ENCODE measurements at places on chromosomes 5 and 9.

GRCh38 chr5:164610374-164610773, 1105.0 kb downstream of the MAT2B start:
- DNase-seq = no peak

DNA sequence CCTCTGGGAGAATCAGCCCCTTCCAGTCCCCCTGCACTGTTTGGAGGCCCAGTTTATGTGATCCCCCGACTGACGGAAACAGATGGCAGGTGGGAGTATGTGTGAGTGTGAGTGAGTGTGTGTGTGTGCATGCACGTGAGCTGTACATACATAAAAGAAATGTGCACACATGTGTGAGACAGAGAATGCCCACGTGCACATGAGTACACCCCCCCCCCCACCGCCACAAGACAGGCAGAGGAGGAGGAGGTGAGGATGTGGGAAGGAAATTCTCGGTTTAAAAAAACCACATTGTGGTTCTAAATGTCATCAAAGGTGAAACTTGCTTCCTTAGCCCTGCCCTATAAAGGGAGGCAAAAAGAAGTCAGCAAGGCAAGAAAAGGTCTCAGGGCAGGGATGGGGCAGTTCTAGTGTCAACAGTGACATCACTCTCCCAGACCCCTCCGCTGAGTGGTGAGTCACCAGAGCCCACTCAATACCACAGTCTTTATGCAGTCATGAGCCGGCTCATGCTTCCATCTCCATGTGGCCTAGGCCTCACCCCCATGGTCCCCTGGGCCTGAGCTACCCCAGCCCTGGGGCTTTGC, 79.2 kb upstream of the HSPA9 start:
- DNase-seq = peak; percentile 93

DNA sequence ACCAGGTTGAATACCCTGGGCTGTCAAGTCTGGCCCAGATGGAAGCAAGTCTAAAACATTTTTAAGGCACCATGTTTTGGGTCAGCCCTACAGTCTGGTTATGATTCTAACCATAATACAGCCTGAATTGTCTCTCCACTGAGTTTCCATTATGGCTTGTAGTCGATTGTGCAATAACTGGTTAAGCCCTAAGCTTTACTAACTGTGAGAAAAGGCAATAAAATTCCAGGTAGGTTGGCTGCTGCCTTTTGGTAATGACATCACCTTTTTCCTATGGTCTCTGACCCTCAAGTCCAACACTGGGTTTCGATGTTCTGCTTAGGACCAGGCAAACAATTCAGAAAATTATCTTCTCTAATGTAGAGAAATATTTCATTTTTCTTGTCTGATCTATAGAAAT, 243.3 kb downstream of the ACTL7B start:
- no peak for DNase-seq

DNA sequence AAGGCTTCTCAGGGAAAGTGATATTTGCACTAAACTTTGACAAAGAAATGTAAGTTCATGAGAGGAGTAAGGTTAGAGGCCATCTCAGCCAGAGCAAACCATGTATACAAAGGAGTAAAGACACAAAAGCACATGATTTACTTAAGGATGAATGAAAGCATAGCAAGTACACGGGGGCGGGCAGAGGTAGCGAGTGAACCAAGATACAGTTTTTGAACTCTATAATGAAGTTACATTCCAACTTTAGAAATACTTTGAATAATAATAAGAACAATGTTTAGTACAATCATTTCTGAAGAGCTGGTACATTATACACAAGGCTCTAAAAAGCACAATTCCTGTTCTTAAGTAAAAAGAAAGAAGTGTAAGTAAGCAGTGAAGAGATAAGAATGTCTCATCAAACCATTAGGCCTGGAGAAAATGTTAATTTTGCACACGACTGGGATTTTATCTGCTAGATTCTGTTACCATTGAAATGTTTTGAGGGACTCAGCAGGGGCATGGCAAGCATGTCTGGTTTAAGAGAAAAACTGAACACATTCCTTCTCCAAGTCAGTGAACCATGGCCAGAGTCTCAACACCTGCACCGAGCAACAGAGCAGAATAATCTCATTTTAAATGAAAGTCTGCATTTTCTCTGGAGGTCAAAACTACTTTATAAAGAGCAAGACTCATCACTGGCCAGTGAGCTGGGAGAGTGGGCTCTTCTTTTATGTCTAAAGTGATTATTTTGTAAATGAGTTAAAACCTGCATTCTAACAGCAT, 147.6 kb upstream of the TRPM3 start:
- no peak for DNase-seq

GRCh38 chr5:76583163-76584047, 39.8 kb downstream of the F2RL2 start:
- peak; percentile 25 for DNase-seq

DNA sequence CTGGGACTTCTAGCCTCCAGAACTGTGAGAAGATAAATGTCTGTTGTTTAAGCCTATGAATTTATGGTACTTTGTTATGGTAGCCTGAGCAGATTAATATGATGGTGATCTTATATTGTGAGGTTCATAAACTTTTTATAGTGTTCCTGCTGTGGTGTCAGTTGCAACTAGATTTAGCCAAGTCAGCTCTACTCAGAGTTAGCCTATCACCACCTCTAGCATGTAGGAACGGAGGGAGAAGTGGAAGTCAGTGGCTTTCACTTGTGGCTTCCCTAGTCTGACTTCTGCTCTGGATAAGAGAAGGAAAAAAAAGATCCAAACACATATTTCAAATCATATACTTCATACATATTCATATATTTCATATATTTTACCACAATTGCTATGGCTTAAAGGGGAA, 6.6 kb downstream of the POC5 start:
- DNase-seq = no peak

DNA sequence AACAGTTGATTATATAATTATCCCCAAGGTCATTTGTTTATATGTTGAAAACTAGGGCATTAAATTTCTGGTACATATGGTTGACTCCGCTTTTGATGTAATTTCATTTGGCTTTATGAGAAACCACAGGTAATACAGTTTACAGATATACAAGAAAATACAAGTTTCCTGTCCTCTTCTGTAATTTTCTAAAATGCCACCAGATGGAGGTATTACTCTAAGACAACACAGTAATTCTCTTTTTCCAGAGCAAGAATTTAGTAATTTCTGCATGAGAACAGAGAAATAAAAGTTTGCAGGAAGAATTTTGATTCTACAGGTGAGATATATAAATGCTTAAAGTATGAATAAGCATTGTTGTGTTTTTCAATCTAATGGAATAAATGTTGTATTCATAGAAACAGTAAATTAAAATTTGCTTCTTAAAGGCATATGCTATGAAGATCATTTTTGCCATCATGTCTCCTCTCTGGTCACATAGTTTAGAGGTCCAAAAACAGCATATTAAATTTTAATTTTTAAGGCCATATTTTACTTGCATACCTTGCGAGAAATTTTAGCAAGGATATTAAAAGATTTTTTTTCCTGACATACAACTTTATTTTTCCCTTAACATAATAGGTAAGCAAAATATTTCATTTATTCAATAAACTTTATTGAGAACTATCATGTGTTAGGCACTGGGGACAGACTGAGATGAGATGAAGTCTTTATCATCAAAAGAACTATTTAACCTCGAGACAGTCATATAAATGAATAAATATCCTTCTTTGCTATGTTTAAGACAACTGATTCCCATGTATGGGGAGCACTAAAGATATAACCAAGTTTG, 22.7 kb downstream of the CHD1 start:
- DNase-seq = peak; percentile 69

- DNase-seq = peak; percentile 79
Observed at GRCh38 chr9:133371261-133371711, 4.6 kb downstream of the SURF4 start.

- no peak for DNase-seq
Observed at GRCh38 chr5:1278656-1279442, 16.0 kb downstream of the TERT start.

DNA sequence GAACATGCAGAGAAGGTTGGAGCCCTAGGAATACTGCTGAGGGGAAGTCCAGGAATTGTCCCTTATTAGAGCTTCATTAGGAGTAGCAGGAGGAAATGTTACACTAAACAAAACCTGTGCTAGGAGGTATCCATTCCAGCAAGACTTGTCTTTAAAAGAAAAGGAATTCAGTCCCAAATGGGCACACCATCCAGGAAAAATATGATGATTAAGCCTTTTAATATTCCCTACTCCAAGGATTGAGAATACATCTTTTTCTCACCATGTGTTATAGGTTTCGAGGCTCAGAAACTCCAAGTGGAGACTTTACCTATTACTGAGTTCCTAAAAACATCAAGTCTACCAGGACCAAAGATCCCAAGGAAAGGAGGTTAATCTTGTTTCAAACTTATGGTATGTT, 179.3 kb downstream of the MCTP1 start:
- DNase-seq = no peak

DNA sequence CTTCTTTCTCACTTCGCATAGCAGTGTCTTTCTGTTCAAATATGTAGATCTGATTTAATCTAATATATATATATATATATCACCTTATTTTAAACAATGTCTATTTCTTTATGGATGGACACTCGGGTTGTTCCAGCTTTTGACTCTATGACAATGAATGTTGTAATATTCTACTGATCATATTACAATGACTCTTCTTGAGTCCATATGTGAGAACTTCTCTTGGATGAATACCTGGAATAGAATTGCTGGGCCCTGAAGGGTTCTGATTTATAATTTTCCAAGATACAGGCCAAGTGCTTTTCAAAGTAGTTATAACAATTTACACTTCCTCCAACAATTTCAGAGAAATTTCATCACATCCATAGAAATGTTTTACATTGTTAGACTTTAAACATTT, 28.8 kb downstream of the NTRK2 start:
- no peak for DNase-seq

GRCh38 chr5:143056339-143056704, 286.1 kb downstream of the ARHGAP26 start:
- no peak for DNase-seq

DNA sequence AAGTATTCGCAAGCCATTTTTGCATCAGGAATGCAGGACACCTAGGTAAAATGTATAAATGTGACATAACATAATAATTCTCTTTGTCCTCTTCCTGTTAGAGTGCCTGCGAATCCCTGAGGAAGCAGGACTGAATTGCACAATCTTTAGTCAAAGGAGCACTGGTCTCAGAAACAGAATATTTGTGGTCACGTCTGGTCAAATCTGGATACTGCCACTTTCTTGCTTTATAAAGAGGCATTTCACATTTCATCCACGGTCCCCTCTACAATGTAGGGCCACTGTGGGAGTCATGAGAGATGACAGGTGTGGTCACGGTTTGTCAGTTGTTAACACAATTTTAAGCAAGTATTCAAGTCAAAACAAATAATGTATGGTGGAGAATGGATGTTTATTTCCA, 564.0 kb downstream of the IRX1 start:
- DNase-seq = no peak

DNA sequence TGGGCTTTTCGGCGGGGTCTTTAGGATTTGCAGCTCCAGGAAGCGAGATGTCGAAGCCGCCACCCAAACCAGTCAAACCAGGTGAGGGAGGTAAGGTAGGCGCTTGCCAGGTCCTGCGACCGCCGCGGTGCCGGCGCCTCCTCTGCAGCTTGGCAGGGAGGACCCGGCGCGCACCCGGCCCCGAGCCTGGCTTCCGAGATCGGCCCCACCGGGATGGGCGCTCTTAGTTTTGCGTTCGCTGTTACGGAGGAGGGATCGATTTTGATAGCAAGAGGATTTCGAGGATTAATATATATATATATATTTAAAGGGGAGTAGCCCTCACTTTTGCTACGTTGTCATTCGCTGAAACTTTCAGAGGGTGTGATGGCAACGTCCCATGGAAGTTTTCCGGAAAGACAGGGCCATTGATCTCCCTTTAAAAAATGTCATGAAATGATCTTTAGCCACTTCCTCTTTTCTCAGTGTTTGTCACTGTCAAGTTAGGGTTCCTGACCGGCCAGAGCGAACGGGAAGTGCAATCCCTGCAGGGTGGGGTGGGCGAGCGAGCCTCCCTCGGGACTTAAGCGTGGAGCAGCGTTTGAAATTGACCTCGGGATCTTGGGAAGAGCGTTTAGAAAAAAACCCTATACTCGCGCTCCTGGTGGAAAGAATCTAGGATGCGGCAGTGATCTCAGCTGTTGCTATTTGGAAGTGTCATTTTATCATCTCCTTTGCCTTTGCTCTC, 495 bp downstream of the OSTF1 start:
- DNase-seq = no peak

- DNase-seq = no peak
Observed at GRCh38 chr5:144711172-144711571, 540.5 kb downstream of the KCTD16 start.

GRCh38 chr9:114513055-114513958, 8.0 kb upstream of the WHRN start:
- no peak for DNase-seq

GRCh38 chr9:16360247-16360646, 510.2 kb downstream of the BNC2 start:
- no peak for DNase-seq

GRCh38 chr9:12878351-12878978, 103.6 kb downstream of the LURAP1L start:
- no peak for DNase-seq

DNA sequence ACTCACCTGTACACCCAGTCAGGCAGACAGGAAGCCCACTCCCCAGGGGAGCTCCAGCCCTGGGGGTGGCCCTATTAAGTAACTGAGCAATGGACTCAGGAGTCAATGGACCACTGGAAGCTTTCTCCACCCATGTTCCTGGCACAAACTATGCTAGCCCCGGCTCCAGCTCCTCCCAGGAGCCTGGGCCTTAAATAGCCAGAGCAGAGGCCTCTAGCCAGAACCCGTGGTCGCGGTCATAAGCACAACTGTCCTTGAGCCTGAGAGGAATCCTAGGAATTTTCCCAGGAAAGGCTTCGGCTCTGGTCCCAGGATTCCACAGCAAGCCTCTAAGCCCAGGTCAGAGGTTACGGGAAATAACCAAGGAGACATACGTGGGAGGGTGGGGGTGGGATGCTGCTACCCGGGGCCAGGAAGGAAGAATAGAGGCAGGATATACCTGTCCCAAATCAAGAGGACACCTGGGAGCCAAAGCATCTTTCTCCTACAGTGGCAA, 5.5 kb downstream of the SEPTIN8 start:
- no peak for DNase-seq

- DNase-seq = no peak
Observed at GRCh38 chr5:134245101-134245604, 19.3 kb upstream of the PPP2CA start.

- DNase-seq = no peak
Observed at GRCh38 chr9:19787672-19788071, 1.2 kb downstream of the SLC24A2 start.

GRCh38 chr5:113813466-113813865, 300.0 kb downstream of the YTHDC2 start:
- no peak for DNase-seq

GRCh38 chr9:119810645-119811429, 441.6 kb upstream of the BRINP1 start:
- no peak for DNase-seq

Data from Jurkat, Clone E6-1 (cell line).